EH (cell line): ENCODE measurements at places on chromosomes 6 and 20.
A peak's percentile ranks its signal among the peaks of the same experiment; 100 is the strongest.

DNA sequence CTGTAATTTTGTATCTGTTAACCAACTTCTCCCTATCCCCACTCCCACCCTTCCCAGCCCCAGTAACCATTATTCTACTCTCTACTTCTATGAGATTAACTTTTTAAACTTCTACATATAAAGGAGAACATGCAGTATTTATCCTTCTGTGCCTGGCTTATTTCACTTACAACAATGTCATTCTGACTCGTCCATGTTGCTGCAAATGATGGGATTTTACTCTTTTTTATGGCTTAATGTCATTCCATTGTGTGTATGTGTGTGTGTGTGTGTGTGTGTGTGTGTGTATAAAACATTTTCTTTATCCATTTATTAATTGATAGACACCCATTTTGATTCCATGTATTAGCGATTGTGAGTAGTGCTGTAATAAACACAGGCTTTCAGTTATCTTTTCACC lies 76.1 kb downstream of the COL19A1 start:
- DNase-seq, result no peak

DNA sequence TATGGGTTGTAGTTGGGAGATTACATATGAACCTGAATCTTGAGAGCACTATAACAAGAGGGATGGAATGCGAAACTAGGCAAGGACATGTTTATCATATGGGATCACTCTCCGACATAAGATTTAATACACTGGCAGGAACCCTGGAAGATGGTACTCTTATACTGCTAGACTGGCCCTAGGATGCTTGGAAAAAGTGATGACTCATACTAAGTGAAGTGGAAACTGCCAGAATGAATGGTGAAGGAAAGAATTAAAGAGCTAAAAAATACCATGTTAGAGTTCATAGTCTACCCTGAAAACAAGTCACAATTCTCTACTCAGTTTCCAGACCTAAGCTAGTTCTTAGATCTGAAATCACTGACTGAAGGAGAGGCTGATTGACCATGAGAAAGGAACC lies 45.5 kb upstream of the THEMIS start:
- no peak for DNase-seq

DNA sequence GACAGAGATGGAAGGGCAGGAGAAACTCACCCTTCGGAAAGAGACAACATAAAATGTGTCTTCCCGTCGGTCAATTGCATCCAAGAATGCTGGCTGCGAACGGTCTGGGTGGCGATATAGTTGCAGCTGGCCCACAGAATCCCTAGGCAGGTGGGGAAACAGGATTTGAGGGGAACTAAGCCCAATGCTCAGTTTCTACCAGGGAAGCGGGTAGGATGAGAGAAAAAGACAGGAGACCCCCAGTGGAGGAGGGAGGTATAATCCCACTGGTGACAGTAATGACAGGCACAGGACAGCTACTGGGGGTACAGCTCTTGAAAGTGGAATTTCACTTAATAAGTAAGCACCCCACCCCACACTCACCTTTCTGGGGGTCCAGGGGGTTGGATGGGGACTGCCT lies 7.5 kb upstream of the TNXB start:
- peak; percentile 45 for DNase-seq

DNA sequence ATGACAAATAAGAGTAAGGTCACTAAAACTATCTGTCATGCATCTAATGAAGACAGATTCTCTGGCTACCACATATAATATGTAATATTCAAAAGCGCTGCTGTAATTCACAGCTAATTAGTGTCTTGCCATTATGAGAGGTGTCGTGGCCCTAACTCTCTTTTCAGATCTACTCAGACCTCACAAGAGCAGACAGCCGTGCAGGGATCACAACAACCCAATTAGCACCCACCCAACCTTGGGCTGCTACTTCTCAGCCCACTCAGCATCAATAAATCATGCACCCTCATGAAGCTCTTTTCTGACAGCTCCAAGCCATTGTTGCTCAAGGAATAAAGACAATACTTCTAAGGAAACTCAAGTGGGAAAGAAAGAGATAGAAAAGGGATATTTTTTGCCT lies 61.5 kb downstream of the FRK start:
- no peak for DNase-seq

GRCh38 chr6:108175592-108176279 lies 9.9 kb downstream of the NR2E1 start:
- no peak for DNase-seq

GRCh38 chr6:91476000-91476399 lies 889.1 kb upstream of the MAP3K7 start:
- no peak for DNase-seq

DNA sequence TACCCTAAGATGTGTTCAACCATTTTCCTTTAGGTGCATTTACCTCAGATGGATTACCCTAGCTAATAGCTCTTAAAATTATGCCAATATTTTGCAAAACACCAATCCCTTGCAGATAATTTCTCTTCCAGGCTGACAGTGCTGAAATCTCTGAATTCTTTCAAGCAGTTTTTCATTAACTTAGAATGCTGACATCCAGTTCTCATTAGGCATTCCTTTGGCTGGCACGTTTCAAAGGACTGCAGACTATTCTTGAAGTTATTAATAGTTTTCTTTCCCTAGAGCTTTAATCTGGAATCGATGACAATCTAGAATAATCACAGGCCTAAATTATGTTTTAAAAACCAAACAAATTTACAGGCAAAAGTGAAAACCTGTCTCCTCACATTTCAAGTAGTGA lies 68.3 kb downstream of the SMLR1 start:
- peak; percentile 4 for DNase-seq

DNA sequence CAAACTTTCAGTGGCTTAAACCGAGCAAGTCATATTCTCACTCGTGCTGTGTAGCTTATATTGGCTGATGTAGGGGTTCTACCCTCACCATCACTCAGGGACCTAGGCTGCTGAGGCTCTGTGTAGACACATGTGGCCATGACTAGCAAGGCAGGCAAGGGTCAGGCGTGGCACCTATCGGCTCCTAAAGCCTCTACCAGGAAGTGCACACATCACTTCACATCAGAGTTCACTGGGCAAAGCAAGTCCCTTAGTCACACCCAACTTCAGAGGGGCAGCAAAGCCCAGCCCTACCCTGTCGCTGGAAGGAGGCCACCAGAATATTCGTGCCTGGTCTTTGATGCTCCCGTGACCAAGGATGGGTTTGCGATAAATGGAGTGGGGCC lies 42.9 kb downstream of the PPP1R14C start:
- DNase-seq, result no peak

DNA sequence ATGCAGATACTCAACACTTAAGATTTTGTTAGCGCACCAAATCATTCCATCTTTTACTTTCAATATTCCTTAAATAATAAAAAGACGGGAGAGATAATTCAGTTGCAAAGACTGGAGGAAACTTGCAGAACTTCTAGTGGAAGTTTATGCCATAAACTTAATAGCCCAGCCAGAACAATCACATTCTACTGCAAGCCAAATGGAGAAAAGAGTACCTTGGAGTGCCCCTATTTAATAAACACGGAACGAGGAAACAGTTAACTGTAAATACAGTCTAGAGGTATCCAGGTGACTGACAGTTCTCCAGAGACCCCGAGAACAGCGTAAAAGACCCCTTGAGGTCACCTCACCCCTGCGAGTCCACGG lies 635 bp downstream of the SLC35B3 start:
- DNase-seq, result no peak

- DNase-seq, result no peak
Observed at GRCh38 chr20:35621560-35621946, 5.9 kb downstream of the SPAG4 start.

DNA sequence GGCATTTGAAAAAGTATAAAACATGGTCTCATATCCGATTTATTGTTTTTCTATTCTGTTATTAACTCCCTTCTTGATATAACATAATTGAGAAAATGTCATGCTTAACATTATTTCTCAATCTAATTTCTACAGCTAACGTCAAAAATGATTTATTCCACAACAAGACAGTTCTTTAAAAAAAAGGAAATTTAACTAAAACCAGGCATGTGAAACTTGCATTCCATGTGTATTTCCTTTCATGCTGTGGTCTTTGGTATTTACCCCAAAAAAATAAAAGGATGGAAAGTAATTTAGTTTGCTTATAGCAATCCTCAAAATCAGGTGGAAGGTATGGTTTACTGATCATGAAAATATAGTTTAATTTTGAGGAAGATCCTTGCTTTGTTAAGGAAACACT lies 142.8 kb downstream of the COL21A1 start:
- no peak for DNase-seq

DNA sequence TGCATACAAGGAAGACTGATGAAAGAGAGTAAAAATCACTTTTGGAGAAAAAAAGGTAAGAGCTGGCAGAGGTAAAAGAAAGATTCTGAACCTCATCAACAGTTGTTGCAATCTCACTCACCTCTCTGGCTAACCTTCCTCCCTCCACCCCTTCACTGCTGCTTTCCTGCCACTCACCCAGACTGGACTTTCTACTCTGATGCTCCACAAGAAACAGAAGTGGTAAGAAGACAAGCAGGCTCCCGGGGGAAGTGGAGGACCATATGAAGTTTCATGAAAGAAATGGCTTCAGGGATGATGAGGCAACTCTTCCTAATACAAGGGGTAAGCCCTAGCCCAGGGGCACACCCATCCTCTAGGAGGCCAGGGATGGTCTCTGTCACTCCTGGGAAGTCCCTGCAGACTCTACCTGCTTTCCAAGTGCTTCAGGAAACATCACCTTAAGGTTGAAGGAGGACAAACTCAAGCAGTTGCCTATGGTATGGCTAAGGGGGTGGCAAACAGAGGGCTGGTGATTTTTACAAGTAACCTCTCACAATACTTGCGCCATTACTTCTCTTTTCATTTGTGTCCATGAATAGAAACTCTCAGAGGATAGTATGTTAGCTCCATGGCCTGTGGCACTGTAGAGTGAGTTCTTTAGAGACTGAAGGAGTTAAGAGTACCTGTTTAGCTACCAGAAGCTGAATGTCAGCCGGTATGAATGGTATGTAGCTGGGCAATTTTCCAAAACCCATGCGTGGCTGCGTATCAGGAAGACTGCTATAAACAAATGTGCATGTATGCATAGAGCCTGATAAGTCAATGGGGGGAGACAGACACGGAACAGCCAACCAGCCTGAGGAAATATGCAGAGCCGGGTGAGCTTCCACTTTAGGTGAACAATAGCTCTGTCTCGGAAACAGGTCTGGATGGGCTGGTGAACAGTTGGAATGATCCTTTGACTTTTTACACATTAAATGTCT lies 112.0 kb downstream of the BACH2 start:
- DNase-seq, result no peak

DNA sequence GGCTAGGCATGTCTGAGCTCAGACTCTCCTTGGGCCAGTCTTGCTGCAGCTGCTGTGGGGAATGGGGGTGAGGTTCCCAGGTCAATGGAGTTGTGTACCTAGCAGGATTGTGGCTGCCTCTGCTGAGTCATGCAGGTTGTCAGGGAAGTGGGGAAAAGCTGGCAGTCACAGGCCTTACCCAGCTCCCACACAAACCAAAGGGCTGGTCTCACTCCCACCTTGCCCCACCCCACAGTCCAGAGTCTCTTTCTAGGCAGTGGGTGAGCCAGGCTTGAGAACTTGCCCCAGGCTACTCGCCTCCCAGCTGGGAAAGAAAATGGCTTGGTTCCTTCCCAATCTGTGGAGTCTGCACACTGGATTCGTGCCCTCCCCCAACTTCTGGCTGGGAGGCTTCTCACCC lies 65.7 kb downstream of the SCP2D1 start:
- DNase-seq, result no peak

- peak; percentile 74 for DNase-seq
Observed at GRCh38 chr20:35269055-35269781, 8.7 kb downstream of the MMP24OS start.

GRCh38 chr6:44855562-44856411 lies 468.3 kb downstream of the CDC5L start:
- peak; percentile 81 for DNase-seq

GRCh38 chr6:95133578-95133977 lies 443.8 kb upstream of the MANEA start:
- DNase-seq, result no peak

- DNase-seq, result peak; percentile 69
Observed at GRCh38 chr6:41976794-41977484, 35.3 kb upstream of the CCND3 start.

- DNase-seq, result peak; percentile 25
Observed at GRCh38 chr20:6768228-6769140, 998 bp downstream of the BMP2 start.

DNA sequence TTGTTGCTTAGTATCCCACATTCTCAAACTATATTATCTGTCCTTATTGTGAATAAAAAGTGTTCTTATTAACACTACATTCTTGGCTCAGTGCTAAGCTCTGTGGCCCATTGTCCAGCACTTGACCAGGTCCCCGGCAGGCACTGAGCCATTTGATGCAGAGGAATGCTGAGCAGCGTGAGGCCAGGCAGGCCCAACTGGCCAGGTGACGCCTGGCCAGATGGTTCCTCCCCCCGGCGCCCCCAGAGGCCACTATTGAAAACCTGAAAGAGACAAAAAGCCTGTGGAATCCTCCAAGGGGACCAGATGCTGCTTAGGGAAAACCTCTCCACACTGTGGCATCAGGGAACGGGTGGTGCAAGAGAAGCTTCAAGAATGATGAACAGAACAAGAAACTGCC lies 597.5 kb upstream of the JAG1 start:
- no peak for DNase-seq

DNA sequence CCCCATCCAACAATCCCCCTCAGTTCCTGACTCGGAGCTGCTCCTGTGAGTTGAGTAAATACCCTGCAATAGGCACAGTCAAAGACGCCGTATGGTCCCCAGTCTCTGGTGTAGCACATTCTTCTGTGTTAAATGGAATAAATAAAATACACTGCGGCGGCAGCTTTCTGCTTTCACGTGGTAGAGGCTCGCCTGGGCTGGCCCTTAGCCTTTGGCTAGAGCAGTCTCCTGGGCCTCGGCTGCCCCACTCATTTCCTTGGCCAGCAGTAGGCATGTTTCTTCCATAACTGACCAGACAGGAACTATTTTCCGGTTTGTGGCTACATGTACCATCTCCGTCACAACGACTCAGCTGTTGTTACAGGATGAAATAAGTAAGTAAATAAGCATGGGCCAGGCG lies 20.7 kb downstream of the SERPINB6 start:
- DNase-seq, result no peak

DNA sequence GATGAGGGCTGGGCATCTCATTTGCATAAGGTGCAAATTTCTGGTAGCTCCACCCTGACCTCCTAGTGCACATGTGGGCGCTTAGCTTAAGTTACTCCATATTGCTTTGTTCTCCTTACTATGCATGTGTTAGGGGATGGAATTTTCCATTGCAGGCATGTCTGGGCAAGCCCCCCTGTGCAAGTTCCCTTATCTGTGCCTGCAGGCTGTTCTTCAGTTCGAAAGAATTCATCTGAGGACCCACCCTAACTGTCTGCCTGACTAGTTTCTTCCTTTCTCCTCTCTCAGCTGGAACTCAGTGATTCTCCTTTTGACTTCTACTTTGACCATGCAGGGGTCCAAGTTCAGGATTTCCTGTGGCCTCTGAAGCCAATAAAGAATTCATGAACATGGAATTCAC lies 30.2 kb downstream of the CCDC170 start:
- DNase-seq, result peak; percentile 4
